ENCODE measurements at places on chromosomes 2 and 18.

DNA sequence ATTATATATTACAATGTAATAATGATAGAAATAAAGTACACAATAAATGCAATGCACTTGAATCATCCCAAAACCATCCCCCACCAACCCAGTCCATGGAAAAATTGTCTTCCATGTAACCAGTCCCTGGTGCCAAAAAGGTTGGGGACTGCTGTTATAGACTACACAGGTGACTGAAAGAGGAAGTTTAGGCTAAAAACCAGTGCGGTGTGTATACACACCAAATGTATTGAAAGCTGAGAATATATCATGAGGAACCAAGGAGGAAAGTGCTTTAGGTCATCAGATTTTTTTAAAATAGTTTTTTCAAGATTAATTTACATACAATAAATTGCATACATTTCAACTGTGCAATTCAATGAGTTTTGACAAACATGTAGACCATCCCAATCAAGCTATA, 20.5 kb upstream of the C1D start:
- no peak for DNase-seq

GRCh38 chr2:19122220-19122619, 236.2 kb downstream of the OSR1 start:
- DNase-seq: no peak

GRCh38 chr18:79169958-79170555, 100.9 kb downstream of the ATP9B start:
- no peak for DNase-seq

DNA sequence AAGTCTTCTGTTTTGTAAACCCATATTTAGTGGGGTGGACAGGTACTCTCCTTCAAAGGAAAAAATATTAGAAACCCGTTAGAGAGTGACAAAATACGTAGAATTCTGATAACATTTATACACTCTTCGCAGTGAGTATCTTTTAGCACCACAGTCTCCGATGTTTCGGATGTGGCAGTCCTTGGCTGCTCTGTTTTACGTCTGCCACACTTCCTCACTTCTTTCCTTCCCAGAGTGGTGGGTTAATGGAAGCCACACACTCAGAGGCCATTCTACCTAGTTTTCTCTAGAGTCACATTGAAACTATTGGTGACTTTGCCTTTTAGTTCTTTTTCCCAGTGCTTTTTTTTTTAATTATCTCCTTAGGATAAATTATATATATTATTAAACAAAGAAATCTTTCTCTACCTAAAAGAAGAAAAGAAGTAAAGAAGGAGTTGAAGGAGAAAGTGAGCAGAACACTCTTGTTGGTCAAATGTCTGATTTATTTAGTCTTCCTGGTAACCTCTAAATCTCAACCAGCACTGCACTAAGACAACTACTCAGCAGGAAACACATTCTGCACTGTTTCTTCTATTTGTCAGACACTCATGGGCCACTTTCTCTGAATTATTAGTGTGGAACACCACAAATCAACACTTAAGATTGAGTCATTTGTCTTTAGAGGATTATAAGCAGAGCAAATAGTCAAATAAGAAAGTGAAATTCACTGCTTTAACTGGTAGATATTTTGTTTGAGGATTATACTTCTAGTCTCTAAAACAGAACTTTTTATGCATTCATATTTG, 451.3 kb upstream of the TMEFF2 start:
- DNase-seq: no peak

GRCh38 chr18:71327441-71327840, 1038.6 kb downstream of the SOCS6 start:
- DNase-seq: no peak

DNA sequence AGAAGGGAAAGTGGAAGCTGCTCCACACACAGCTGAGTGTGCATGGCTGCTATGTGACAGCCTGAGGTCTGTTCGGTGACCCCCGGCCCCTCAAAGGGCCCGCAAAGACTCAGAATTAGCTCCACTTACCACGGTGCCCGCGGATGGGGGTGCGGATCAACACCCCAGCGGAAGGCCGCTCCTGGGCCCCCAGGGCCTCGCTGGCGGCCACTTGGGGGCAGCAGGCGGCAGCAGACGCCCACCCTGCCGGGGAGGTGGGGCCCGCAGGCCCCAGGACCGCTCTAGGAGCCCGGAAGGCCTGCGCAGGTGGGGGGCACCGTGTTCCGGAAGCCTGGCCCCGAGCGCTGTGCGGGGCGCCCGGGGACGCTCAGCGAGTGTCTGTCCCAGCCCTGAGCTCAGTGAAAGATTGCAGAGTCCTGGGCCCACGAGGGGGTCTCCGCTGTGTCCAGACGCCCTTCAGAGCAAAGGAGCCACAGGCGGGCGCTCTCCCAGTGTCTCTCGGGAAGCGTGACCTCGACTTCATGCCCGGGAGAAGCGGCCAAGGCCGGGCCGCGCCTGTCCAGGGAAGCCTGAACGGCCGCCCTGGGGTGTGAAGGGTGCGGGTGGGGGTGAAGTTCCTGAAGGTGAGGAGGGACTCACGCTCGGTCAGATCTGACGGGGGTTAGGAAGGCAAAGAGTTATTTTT, 118.7 kb downstream of the VAPA start:
- peak; percentile 61 for DNase-seq
